ENCODE measurements at places on chromosomes 1 and 21.

DNA sequence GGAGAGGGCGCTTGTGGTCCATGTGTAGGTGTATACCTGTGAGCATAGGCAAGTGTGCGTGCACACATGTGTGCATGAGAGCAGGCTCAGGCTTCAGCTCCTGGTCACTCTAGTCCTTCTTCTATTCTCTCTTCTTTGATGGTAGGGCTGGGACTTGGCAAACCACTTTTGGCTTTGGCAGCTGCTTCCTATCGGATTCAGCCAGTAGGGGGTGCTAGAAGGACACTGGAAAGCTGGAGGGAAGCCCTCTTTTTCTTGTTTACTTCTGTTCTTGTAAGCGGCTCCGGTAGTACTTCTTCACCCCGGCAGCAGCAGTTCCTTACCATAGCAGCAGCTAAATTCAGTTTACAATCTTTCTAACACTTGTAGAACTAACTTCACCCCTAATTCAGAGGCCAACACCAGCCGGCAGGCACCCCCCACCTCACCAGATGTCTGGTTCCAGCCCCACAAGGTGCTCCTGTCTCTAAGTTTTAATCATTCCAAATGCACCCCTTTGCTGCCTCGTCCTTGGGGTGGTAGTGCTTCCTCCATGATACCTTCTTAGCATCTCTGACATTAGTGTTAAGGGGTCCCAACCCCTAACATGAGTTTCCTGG is 25.1 kb downstream of the NENF start:
- no peak for DNase-seq

- DNase-seq, result no peak
Observed at GRCh38 chr21:34116569-34116968, 43.2 kb downstream of the MRPS6 start.

GRCh38 chr1:232682248-232682647 is 52.3 kb upstream of the SIPA1L2 start:
- no peak for DNase-seq

DNA sequence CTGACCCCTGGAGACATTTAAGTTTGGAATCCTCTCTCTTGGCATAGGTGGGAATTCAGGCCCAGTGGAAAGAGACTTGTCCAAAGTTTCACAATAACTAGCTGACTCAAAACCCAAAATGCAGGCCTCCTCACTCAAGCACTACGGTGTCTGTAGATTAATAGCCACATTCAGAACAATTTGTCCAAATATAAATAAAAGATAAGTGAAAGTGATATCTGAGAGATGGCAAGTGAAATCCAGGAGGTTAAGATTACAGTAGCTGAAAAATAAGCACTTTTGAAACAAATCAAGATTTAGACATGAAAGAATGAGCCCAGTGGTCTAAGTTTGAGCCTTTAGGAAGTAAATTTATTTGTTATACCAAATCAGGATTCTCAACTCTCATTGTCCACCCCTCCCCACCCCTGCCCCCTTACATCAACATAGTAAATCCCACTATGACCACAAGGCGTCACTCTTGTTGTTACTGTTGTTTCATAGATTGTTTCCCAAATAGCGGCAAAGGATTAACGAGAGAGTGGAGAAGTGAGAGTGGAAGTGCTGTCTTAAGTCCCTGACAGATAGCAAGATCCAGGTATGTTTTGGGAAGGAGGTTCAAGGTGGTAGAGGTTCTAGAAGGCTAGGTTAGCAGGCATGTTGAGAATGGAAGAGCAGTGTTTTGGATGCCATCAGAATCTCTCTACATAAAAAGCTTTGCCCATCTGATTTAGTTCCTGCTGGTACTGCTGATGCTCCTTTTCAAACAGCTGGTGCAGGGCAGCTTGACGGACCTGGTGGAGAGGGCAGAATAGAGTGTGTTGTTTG is 7.1 kb upstream of the TPM3 start:
- no peak for DNase-seq

- DNase-seq, result no peak
Observed at GRCh38 chr1:243848858-243849420, 1.1 kb downstream of the AKT3 start.

Data from kidney epithelial cell (primary cell).